ENCODE measurements at places on chromosomes 6 and 20.
A peak's percentile ranks its signal among the peaks of the same experiment; 100 is the strongest.

DNA sequence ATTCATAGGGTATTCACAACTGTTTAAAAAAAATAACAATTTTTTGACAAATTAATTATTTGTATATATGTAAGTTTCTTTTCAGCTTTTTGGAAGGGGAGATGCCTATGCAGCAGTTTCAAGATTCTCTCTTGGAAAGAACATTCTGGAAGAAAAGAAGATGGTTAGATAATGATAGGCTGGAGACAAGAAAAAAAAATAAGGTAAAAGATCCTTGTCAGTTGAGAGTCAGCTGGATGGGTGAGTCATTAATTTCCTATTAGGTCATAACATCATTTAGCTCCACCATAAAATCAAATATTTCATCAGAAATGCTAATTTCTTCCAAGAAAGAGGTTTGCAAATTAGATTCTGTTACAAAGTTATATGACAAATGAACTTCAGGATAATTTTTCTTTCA, 880.4 kb downstream of the EPHA7 start:
- DNase-seq, result no peak

DNA sequence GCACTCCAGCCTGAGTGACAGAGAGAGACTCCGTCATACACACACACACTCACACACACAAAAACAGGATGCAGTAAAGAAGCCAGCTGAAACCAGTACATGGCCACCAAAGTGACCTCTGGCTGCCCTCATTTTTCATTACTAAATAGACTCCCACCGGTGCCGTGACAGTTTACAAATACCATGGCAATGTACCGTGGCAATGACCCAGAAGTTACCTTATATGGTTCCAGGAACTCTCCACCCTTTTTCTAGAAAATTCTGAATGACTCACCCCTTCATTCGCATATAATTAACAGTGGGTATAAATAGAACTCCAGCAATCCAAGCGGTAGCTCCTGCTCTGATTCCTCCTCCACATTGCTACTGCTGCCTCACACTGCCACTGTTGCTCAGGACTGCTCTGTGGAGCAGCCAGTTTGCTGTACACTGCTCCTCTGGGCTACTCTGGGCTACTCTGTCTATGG, 57.7 kb downstream of the SNX5 start:
- peak; percentile 35 for DNase-seq

GRCh38 chr6:85453490-85453889, 3.6 kb downstream of the NT5E start:
- DNase-seq, result no peak

DNA sequence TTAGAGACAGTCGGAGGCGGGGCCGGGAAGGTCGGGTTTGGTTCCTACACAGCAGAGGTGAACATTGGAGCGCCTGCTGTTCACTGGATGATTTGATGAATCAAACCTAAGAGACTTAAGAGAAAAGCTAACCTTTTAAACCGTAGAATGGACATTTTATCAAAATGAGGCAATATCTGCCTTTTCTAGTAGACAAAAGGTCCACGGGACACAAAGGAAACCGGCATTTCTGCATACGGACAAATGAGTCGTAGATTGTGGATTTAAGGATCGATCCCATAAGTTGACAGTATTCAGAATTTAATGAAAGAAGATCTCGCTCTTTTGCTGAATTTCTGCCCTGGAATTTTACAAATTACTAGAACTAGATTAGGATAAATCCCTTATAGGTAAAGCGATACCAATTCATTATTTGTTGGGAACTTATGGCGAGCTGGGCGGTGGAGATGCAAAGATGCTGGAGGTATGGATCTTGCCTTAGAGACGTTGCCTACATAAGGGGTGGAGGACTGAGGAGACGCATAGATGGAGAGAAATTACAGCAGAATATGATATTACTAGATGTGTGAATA, 400 bp downstream of the PAK1IP1 start:
- DNase-seq, result no peak

DNA sequence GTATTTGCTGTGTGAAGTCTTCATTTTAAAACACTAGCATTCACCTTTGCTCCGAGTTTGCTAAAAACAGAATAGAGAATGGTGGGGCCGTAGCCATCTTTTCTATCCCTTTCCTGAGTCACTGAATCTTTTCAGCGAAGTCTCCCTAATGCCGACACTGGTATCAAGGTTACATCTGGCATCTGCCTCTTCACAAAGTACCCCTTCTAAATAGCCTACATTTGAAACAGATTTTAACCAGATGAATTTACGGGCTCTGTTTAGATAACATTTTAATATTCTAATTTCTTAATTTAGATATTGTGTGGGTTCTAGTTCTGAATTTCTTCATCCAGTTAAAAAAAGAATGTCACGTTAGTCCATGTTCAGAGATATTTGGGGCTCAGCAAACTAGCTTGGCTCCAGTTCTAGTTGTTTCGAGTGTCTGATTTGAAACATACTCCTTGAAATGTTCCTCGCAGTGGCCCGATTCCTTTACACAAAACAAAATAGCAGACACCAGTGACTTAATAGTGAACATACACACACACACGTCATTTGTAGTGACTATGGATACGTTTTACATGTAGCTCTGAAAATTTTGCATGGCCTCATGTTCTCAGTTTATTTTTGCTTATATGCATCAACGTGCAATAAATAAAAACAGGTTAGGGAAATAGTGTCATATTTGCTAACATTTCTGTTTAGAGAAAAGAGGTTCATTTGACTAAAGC, 15.1 kb downstream of the DSP start:
- no peak for DNase-seq

DNA sequence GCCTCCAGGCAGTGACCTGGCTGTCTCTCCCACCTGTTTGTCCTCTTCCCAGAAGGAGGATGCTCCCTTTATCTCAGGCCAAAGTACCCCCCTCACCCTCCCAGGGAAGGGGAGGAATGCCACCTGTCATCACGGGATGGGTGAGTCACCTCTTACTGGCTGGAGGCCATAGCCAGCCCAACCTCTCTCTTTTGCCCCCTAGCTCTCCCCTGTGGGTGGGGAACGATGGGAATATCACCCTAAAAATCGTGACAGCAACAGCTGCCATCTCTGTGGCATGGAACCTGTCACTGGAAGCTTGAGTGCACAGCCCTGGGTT, 137.5 kb upstream of the PTPN1 start:
- no peak for DNase-seq

- DNase-seq, result no peak
These were observed 71.8 kb upstream of the CITED2 start for GRCh38 chr6:139446138-139446715.

GRCh38 chr6:73134588-73134987, 90.7 kb downstream of the KHDC1L start:
- DNase-seq, result no peak

GRCh38 chr6:148175550-148176188, 167.0 kb upstream of the SASH1 start:
- DNase-seq, result peak; percentile 63

DNA sequence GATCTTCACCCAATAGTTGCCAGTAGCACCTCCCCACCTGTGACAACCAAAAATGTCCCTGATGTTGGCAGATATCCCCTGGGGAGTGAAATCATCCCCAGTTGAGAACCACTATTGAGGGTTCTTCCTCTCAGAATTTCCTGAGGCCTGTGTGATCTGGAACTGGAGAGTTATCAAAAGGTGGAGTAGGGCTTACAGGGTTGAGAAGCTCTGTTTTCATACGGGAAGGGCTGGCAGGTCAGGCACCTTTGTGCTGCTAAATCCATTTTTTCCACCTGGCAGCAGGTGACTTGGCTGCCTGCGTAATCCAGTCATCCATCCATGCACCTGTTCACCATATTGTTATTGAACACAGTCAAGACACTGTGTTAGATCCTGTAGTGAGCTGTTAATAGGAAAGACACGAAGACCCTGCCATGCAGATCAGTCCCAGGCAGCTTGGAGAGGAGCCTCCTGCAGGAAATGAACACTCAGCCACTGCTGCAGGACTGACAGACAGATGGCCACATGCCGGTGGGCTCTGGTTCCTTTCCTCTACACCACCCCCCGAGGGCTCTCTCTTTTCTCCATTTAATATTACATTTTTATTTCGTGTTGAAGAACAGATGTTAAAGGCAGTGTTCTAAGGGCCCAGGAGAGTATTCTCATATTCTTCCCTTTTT, 5.4 kb downstream of the DUSP22 start:
- no peak for DNase-seq

DNA sequence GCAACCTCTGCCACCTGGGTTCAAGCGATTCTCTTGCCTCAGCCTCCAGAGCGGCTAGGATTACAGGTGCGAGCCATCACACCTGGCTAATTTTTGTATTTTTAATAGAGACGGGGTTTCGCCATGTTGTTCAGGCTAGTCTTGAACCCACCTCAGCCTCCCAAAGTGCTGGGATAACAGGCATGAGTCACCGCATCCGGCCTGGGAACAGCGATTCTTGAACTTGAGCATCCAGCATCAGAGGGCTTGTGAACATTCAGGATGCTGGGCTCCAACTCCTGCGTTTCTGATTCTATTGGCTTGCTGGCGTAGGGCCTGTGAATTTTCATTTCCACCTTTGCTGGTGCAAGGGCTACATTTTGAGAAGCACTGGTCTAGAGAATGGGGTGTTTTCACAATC, 24.5 kb upstream of the PIM1 start:
- no peak for DNase-seq

DNA sequence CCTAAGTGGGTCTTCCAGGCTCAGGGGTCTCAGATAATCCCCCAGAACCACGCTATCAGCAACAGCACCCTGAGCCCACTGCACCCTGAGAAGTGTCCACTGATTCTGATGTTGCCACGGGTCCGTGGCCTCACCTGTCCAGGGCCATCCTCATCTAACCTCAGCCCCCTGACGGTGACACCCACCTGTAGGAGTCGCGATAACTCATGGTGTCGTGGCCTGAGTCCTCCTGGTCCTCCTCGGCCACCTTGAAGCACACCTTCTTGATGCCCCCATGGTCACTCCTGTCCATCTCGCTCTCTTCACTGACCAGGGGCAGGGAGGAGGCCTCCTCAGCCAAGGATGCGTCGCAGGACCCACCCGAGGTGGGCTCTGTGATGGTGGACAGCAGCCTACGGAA, 182.1 kb downstream of the PREX1 start:
- DNase-seq, result no peak

DNA sequence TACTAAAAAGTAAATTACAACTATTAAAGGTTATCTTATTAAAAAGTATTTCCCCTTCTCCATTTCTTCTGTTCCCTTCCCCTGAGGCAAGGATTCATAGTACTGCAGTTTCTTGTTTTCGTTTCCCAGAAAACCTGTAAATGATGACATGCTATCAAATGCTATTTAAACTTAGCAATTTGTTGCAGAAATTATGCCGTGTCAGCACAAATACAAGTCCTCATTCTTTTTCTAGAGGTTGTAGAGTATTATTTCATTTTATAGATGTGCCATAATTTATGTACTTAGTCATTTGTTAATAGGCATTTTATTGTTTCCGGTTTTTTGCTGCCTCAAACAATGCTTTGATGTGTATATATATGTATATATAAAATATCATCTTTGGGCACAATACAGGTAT, 268.4 kb downstream of the PLCB1 start:
- DNase-seq, result no peak
